HFFc6 (cell line): ENCODE measurements at places on chromosomes 3 and 15.

DNA sequence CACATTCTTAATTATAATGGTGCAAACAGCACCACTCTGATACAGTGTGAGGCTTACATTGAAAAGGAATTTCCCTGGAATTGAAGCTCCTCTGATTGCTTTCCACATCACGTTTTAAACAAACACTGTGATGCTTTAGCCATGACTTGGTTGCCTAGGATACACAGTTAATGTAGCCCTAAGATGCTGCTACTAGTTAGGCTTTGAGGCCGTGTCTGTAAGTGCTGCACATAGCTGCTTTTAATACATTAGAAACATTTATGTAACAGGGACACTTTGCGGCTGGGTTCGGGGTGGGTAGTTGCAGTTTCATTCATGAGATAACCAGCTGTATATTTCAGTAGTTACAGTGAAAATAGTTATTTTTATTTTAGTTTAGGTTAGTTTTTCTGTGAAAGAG, 334.7 kb downstream of the NLGN1 start:
- peak; percentile 78 for DNase-seq

DNA sequence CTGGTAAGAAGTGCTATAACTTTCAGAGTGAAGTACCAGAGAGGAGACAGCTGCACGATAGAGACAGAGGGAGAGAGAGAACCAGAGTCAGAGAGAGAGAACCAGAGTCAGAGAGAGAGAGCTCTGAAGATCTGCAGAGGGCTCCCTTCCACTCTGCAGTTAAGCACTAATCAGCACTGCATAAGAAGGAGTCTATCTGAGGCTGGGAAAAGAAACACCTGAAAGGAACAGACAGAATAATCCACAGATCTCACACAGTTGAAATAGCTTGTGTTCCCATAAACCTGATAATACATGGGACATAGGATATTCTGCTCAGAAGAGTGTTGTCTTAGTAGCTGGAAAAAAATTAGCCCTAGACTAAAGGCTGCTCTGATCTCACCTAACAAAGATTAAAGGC, 87.6 kb downstream of the CFAP44 start:
- DNase-seq, result no peak

GRCh38 chr15:66905185-66905584, 160.2 kb upstream of the SMAD3 start:
- DNase-seq, result no peak

DNA sequence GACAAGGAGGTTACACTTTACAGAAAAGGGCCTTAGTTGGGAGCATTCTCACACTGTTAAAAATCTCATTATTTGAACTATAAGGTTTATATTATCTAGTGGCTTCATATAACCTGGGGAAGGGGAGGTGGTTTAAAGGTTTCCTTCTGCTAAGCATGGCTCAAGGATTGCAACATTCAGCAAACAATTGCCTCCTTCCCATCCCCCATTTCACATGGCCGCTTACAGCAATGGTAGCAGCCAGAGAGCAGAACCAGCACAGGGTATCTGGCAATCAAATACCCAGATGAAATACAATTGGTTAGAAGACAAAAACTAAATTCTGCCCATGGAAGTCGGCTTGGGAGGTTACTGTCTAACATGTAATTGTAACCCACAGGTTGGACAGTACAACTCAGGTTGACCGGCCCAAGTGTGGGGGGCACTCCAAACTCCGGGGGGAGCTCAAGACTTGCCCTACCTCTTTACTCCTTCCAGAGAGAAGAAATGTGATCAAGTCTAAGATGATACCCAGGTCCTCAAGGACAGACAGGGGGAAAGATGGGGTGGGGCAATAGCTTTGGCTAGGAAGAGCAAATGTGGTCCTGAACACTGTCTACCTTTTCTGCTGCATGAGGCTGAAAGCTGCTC, 15.5 kb downstream of the ETV5 start:
- DNase-seq, result no peak

DNA sequence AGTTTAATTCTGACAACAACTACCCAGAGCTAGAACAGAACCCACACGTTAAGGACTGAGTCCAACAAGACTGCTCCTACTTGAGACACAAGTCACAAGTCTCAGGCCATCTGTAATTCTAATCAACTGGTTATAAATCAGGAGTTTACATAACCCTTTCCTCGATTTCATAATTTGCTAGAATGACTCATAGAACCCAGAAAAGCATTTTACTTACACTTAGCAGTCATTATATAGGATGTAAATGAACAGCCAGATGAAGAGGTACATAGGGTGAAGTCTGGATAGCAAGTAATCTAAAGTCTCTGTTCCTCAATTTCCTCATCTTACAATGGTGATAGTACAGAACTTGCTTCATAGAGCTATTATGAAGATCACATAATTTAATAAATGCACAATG, 1018.2 kb downstream of the DIPK2A start:
- no peak for DNase-seq

- DNase-seq, result no peak
Observed at GRCh38 chr15:63067976-63068743, 25.6 kb downstream of the TPM1 start.

GRCh38 chr15:82647045-82647834, at the start of gene CPEB1:
Gene CPEB1, minus strand, starts transcription at chr15:82647363. Its CDS starts 18,904 bp downstream, at chr15:82628459.
- DNase-seq, result peak; percentile 32

DNA sequence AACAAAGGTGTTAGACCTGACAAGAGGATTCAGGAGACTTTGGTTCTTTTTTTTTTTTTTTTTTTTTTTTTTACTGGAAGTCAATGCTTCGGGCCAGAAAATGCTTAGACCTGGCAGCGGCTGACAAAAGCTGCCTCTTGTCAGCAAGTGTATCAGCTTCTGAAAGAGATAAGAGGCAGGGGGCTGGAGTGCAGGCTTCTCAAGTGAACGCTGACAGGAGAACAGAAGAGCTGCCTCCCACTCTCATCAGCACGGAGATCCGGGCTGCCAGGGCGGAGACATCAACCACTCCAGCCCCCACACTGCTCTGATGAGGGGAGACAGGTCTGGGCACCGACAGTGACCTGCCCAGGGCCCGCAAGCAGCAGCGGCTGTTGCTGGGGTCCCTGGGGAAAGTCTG, 9.4 kb upstream of the SCN5A start:
- no peak for DNase-seq

- no peak for DNase-seq
Observed at GRCh38 chr3:169387751-169388696, 275.5 kb downstream of the MECOM start.

DNA sequence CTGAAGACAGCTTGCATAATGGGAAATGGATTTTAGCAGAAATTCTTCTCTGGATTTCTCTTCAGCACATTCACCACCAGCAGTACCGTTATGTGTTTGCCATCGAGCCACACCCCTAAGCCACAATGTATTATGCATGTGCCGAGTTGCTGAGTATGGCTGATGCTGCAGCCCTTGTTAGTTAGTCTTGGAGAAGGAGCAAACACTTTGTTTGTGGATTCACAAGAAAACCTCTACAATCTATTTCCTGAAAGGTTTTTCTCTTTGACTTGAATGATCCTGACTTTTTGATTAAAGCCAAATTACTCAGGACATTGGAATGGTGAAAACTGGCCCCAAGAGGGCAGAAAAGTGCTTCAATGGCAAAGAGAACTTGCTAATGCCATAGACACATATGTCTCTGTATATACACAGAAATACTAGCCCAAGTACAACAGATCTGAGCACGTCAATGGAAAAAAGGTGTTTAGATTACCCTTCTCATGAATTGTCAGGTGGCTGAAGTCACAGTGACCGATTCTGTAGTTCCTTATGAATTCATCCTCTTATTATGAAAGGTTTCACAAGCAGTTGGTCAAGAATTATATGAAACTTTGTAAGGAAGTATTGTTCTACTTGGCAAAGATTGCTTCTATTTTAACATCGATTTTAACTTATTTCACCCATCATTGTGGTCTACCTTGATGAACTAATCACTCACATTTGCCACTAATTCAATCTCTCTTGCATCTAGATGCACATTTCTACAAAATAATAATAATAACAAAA, 103.0 kb downstream of the P3H2 start:
- peak; percentile 73 for DNase-seq

DNA sequence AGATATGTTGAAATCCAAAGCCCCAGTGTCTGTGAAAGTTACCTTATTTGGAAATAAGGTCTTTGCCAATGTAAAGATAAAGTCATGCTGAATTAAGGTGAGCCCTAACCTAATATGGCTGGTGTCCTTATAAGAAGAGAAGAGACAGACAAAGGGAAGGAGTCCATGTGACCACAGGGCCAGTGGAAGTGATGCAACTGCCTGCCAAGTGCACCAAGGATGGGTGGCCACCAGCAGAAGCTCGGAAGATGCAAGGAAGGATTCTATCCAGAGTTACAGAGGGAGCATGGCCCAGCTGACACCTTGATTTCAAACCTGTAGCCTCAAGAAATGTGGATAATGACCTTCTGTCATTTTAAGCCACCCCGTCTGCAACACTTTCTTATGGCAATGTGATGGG, 35.3 kb upstream of the PGPEP1L start:
- DNase-seq, result no peak

DNA sequence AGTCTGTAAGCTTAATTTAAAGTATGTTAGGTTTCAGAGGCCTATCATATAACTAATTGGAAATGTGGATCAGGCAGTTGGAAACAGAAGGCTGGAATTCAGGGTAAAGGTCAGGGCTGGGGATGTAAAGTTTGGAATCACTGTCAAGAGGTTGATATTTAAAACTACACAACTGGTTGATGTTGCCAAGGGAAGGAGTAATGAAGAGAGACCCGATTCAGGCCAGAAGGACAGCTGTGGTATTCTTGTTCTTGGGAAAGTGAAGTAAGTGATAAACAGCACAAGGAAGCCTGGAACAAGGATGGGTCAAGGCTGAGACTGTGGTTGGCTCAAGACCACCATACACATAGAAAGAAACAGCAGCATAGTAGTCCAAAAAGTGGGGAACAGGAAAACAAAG, 654.2 kb downstream of the NTRK3 start:
- DNase-seq, result no peak

GRCh38 chr15:88399021-88399685, 68.0 kb downstream of the MRPL46 start:
- DNase-seq, result no peak

DNA sequence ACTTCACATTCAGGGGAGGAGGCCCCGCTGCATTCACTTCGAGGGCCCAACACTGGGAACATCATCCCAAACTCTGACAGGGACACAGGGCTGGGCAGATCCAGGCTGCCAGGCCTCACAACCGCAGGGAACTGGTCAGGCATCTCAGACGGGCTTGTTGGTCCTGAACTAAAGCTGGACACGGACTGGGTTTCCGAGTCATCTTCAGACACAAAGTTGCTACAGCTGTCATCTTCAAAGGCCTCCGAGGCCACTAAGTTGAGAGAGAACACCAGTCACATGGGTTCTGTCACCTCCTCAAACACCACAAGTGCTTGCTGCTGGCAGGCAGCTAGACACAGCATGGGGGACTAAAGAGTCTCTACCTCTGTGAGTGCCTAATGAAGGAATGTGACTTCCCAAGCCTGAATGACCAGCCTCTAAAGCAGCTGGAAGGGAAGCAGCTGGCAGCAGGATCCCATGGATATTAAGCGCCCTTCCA, 50.9 kb downstream of the CAPN7 start:
- DNase-seq, result no peak

GRCh38 chr15:74050556-74051234, 31.7 kb downstream of the GOLGA6A start:
- no peak for DNase-seq

GRCh38 chr3:125151442-125151817, 61.1 kb downstream of the SLC12A8 start:
- no peak for DNase-seq

DNA sequence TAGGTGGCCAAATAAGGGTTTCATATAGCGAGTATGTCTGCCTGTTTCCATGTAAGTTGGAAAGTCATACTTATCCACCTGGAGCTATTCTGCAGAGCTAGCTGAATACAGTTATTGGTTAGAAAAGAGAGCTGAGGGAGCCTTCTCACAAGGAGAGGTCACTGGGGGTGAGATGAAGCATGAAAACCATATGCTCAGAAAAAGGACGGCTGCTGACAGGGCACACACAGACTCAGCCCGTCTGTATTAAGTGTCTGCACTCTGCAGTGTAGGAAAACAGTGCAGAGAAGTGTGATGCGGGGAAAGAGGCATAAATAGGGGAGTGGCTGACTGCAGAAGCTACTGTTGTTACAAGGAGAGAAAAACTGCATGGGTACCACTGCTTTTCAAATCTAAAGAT, 58.2 kb downstream of the C3orf70 start:
- DNase-seq, result no peak

DNA sequence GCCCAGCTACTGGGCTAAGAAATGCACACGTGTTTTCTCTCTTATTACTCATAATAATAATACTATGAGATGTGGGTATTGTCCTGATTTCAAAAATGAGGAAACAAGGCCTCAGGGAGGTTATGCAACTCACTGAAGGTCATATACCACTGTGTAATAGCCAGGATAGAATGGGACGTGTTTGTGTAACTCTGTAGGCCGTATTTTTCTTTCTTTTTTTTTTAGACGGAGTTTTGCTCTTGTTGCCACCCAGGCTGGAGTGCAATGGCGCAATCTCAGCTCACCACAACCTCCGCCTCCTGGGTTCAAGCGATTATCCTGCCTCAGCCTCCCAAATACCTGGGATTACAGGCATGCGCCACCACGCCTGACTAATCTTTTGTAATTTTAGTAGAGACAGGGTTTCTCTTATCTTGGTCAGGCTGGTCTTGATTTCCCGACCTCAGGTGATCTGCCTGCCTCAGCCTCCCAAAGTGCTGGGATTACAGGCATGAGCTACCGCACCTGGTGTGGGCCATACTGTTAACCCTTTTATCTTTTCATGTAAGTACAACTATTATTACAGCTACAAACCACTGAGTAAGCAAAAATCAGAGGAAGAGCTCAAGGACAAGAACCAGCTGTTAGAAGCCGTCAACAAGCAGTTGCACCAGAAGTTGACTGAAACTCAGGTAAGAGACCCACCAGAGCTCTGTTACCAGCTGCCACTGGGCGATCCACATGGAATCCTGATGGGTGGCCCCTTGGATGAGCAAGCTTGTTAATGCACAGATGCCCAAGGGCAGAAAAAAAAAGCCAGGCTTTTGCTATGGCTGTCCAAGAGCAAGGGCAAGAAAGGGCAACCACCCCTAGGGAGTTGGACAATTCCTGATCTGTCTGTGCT, 6.7 kb downstream of the KNSTRN start:
- no peak for DNase-seq

GRCh38 chr3:94301366-94301765, 238.5 kb downstream of the NSUN3 start:
- DNase-seq, result no peak

- no peak for DNase-seq
Observed at GRCh38 chr3:168794427-168794826, 698.7 kb upstream of the GOLIM4 start.

- no peak for DNase-seq
Observed at GRCh38 chr15:48317221-48317620, 14.0 kb upstream of the DUT start.

GRCh38 chr3:43892526-43892925, 201.8 kb downstream of the ABHD5 start:
- DNase-seq, result no peak

- no peak for DNase-seq
Observed at GRCh38 chr3:104974316-104974715, 392.4 kb upstream of the ALCAM start.
